ENCODE measurements at places on chromosomes 12 and 14. TPM values are rescaled to one million over a fixed set of nuclear protein-coding genes. Genes with fewer than 3 reads are reported as not detected.

Gene LAG3
- total RNA-seq, result 2.1 TPM

Gene SIX6
- total RNA-seq, result not detected

Gene SCNN1A
- 13.7 TPM for total RNA-seq

Gene STON2
- total RNA-seq, result 1.1 TPM

Gene ANKRD33
- not detected for total RNA-seq

Gene AICDA
- 0.13 TPM for total RNA-seq

Gene KRT83
- total RNA-seq, result 7.2 TPM

Gene PZP
- not detected for total RNA-seq

Gene NEUROD4
- not detected for total RNA-seq
